CD4-positive, alpha-beta T cell treated with Interleukin-4 for 4 hours (primary cell): ENCODE measurements at places on chromosomes 1 and 21.
A peak's percentile ranks its signal among the peaks of the same experiment; 100 is the strongest.

DNA sequence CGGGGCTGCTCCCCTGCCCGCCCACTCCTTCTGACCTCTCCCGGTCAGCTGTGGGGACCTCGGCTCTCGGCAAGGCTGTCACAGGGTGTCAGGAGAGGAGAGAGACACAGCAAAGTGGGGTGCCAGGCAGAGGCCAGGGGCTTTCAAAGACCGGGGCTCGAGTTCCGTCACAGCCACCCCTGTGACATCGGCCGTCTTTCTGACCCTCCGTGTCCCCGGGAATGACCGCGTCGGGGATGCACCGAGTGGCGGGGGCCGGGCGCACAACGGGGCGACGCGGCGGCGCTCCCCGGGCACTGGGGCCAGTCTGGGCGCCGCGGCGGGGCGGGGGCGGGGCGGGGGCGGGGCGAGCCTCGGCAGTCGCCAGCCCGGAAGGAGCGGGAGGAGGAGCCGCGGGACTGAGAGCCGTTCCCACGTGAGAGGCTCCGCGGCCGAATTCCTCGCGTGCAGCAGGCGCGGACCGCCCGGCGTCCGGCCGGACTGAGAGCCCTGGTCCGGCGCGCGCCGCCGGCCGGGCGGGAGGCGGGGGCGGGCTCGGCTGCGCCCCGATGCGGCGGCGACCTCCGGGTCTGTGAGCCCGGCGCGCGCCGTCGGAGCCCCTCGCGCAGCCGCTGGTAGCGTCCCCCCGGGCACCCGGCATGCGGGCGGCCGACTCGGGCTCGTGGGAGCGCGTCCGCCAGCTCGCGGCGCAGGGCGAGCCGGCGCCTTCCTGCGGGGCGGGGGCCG, 229.7 kb upstream of the TMEM51 start:
- no peak for DNase-seq

- peak; percentile 71 for DNase-seq
Observed at GRCh38 chr1:110196917-110197765, 13.0 kb upstream of the KCNC4 start.

- no peak for DNase-seq
Observed at GRCh38 chr21:31457675-31458074, 113.6 kb upstream of the TIAM1 start.

DNA sequence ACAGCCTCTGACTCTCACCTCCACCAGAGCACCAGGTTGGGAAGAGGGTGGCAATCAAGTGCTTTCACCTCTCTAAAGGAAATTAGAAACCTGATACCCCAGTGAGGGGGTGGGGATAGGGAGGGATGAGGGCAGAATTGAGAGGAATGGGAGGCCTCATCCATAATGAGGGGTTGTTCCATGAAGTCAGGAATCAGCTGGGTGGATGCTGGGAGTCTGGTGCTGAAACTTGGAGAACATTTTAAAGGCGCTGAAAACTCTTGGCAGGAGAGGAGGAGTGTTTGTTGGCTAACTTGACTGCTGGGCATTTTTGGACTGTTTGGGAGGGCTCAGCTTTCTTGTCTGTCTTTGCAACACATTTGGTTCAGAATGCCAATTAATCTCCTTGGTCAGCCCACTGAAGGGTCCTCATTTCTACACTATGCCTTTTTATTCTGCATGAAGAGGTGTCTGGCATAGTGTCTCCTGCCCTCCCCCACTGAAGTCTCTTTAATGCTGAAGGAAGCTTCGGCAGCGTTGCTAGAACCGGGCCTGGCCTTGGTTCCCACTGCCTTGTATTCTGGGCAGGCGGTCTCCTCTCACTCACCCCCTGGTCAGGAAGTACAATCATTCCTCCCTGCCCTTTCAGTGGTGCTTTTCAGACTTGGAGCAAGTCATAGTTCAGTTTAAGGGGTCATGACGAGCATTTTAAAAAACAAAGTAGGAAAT, 2.2 kb downstream of the PHGDH start:
- DNase-seq, result no peak
